ENCODE measurements at places on chromosomes 11 and 22.

DNA sequence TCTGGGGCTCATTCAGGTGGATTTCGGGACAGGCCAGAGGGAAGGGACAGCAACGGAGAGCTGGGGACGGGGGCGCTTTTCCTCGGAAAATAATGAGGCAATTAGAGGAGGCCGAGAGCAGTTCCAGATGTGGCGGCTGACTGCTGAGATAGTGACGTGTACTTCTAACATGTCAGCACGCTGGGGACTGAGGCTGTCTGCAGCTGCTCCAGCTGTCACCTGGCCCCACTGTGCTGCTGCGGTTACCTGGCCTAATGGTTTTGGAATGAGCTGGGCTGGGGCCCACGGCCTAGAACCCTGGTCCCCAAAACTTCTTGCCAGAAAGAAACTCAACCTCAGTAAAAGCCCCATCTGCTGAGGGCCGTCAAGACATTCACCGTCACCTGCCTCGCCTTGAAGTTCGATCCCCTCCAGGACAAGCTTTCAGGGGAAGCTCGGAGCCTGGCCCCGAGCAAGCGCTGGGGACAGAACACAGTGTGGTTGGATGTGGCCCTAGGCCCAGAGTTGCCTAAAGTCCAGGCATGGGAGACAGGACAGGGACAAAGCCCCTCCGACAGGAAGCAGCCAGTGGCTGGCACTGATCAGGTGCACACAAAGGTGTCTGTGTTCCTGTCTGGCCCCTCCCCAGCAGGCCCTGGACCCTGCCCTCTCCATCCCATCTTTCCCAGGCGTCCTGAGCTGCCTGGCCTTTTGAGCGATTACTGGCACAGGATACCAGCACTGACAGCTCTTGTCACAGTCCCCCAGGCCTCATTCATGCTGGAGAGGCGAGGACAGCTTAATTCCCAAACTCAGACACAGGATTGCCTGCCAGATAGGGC, 22.1 kb downstream of the RPUSD4 start:
- DNase-seq: no peak

- DNase-seq: no peak
Measured at GRCh38 chr22:31637891-31638618, 24.0 kb downstream of the PISD start.

- DNase-seq: no peak
Measured at GRCh38 chr11:117186431-117186761, 7.9 kb downstream of the SIDT2 start.

DNA sequence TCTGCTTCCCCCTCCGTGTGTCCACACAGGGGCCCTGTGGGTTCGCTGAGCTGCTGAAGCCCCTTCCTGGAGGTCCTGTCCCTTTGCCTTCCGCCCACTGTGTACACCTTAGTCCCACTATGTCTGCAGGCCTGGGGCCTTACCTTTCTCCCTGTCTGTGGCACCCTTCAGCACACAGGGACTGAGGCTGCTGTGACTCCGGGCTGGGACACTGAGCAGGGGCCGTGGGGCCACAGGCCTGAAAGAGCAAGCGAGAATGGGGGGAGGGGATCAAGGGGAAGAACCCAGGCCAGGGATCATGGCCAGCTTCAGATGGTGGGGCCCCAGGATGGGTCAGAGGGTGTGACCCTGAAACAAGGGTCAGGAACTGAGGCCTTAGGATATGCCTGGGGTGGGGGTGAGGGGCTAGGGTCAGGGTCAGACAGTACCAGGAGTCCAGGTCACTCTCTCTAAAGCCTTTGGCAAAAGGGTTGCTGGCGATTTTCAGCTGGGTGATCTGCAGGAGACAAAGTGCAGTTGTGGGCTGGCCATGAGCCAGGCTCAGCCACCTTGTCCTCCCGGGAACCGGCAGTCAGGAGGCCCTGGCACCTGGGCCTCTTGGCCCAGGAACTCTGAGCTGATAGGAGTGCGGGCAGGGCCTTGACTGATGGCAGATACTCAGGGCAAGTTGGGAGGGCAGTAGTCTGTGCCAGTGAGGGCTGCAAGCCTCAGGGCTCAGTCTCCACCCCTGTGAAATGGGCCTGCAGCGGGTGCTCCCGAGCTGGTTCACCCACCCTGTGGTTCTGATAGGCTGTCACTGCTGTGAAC, 2.6 kb upstream of the NUDT8 start:
- DNase-seq: no peak
